ENCODE measurements at places on chromosomes 13 and 19. TPM values are rescaled to one million over a fixed set of nuclear protein-coding genes. Genes with fewer than 3 reads are reported as not detected.

Gene SRRM5
- 0.28 TPM for total RNA-seq

Gene C5AR1
- total RNA-seq = 26.6 TPM

Gene TMEM150B
- 3.6 TPM for total RNA-seq

- no peak for DNase-seq
These were observed 10.8 kb downstream of the GPR183 start for GRCh38 chr13:99296398-99296797.

GRCh38 chr19:54403054-54403453 is 12.2 kb upstream of the TTYH1 start:
- no peak for DNase-seq

Gene CRB3
- 58.2 TPM for total RNA-seq

DNA sequence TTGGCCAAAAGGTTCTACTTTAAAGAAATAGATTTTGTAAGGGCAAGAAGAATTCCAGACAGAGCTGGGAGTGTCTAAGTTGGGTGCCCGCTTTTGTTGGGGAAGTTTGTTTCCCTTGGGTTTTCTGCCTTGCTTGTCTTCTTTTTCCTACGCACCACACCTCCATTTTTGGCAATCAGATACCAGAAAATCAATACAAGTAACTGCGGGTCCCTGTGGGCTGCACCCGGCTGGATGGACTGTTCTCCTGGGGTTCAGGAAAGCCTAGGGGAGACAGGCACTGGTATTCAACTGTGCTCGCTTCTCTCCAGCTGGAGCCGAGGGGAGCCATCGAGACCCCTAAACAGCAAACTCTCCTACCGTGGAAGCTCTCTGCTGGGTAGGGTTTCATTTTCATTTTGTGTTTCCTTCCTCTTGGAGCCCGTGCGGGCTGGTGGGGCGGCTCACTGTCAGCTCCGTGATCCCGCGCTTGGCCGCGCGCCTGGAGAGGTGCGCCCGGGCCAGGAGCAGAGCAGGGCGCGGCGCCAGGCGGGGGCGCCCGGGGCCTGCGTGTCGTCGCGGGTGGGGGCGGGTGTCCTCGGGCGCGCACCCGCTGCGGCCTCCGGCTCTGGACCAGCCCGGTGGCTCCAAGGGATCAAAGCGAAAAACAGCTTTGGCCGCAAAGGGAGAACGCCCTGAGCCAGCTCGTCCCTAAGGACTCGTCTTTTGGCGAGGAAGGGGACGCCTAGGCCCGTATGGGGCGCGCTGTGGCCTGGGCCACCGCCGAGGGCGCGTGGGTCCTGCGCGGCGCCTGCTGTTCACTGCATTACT is 347.2 kb downstream of the ZNF536 start:
- peak; percentile 85 for DNase-seq

Gene AZU1
- 0.50 TPM for total RNA-seq

GRCh38 chr19:31418055-31418454 is 68.8 kb upstream of the TSHZ3 start:
- DNase-seq = no peak

DNA sequence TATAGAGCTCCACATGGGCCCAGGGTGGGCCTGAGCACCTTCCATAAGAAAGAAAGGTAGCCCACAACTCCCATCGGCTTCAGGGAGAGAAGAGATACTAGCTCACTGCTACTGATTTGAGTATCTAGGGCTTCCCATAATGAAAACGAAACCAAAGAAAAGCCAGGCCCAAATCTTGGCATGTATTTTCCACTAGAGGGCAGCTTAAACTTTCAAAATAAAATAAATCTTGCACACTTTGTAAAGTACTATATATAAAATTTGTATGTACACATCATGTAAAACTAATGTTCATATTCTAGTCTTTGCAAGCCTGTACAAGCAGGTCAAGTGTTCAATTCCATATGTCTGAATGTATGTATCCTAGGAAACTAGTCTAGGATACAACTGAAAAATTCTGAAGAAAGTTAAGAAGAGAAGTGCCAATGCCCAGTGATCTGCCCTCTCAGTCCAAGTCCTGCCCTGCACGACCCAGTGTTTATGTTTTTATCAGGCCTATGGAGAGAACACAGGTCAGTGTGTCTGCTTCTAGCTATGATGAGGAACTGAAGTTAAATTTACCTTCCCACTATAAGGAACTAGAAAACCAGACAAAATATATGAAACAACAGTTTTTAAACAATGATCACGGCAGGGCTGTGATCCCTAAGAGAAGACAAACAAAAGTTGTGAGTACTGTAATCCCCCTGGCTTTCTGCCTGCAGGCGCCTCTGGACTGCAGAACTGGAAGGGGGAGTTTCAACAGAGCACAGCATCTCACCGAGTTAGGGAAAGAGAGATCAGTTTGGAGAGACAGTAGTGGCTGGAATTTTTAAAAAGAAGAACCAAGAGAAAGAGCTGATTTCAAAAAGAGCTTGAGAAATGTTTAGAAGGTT is 475.7 kb downstream of the UQCRFS1 start:
- DNase-seq = no peak

All from kidney (tissue), 22 donors.